ENCODE measurements at places on chromosomes 1 and 21.

DNA sequence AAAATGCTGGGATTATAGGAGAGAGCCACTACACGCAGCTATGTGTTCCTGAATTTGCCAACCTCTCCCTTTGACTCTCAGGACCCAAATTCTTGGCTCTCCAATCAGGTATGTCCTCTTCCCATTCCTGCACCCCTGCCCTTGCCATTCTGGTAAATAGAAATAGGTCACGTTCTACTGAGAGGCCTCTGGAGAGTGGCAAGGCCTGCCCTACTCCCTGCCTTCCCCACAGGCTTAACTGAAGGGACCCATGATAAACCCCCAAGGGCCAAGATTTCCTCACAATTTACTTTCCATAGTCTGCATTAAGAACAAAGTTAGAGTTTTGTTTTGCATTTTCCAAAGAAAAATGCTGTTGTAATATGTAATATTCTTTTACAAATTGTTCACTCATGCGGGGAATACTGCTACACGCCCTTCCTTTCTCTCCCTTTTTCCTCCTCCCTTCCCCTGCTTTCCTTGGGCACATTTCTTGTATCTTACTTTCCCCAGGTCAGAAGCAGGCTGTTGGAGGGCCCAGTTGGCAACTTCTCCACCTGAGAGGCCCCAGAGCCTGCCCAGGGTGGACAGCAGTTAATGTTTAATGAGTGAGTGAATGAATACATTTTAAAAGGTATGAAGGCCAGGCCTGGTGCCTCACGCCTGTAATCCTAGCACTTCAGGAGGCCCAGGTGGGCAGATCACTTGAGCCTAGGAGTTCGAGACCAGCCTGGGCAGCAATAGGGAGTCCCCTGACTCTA, 33.9 kb upstream of the PUM1 start:
- DNase-seq: no peak

DNA sequence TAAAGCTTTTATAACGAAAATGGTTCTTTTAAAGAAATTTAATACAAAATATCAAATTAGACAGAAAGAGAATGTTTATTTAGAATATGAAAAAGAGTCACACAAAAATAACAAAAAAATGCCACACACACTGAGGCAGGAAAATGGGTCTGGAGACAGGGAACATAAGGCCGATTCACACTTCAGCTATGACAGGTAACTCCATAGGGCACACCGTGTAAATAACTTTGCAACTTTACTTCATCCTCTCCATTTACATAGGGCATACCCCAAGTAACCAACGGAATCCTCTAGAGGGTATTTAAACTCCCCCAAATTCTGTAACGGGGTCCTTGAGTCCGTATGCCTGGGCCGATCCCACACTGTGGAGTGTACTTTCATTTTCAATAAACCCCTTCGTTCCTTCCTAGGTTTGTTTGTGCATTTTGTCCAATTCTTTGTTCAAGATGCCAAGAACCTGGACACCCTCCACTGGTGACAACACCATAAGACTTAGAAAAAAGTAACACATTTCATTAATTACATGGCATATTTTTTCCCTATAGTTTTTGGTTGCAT, 23.1 kb upstream of the PTGS2 start:
- DNase-seq: no peak

- no peak for DNase-seq
Observed at GRCh38 chr21:18252256-18252655, 7.6 kb downstream of the CHODL start.

- DNase-seq: peak; percentile 63
Observed at GRCh38 chr1:156860628-156861423, at the start of gene NTRK1. TSS of gene NTRK1 (plus strand) at chr1:156860865. CDS start at chr1:156860935, 70 bp downstream.

DNA sequence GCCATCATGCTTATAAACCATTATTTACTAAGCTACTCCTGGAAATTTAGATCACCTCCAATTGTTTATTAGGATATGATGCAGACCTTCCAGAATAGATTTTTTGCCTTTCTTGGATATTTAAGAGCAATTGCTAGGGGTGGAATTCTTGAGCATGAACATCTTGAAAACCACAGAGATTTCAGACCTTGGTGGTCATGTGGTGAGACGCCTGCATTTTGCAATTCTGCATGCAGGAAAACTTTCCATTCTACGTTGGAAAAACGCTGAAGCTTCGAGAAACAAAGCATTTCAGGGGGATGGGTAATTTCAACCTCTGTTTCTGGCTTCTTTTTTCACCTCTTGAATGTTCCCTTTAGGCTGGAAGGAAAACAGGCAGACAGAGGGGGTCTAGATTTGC, 596.3 kb downstream of the KIF26B start:
- DNase-seq: no peak

DNA sequence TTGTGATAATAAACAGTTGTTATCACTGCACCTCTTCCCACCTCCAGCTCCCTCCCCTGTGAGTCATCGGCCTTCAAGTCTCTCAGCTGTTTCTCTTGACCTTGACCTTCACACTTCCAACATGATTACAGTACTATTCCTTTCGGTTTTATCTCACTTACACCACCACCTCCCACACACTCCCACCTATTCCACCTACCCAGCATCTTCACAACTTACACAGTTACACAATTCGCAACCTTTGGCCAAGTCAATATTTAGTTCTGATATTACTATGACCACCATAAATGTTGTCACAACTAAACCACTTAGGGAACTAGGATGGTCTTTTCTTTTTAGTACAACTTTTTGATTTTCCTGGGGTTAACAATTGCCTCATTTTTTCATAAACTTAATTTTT, 60.2 kb downstream of the RIPK4 start:
- DNase-seq: no peak

GRCh38 chr1:152866321-152866720, 6.5 kb downstream of the LCE7A start:
- DNase-seq: no peak

DNA sequence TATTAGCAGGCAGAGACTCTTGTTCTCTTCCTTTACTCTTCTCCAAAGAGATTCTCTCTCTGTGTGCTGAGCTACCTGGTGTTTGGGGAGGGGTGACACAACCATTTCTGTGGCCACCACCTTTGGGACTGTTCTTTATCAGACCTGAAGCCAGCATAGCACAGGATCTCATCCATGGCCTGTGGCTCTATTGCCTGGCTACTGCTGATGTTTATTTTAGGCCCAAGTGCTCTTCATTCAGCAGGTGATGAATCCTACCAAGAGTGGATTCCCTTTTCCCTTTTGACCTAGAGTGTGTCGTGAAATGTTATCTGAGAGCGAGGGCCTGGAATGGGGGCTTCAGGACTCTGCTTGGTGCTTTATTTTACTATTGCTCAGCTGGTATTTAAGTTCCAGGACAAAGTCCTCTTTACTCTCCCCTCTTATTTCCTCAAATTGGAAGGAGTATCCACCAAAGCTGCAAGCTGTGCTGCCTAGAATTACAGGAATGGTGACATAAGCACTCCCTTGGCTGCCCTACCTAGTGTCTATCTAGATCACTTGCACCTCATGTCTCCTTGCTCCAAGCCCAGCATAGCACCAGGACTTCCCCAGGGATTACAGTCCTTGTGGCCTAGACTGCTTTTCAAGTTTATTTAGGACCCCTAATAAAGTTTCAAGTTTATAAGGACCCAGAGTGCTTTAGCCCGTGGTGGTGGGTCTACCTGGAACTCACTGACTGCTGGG, 94.7 kb upstream of the GPR52 start:
- no peak for DNase-seq

- no peak for DNase-seq
Observed at GRCh38 chr1:53600561-53600960, 138.4 kb downstream of the GLIS1 start.

DNA sequence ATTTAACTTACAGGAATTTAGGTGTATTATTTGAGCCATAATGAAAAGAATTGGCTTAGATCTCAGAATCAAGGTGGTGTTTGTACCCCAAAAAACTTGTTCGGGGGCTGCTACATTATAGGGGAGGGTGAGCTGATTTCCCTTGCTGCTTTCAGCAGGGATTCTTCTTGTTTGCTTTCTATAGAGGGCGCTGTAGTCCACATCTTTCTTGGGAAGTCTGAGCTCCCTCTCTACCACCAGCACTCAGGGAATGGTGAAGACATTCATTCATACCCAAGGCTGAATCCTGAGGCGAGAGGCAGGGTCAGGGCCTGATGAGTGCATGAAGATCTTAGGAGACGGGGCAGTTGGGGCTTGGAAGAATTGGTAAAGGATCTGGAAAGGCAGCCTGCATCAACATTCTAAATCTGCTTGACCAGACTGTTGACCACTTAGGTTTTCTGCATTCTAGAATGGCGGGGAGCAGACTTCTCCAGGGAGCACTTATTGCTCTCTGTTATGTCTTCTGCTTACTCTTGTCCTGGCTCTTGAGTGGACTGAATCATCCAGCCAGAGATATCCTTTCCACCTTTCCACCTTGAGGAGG, 18.9 kb downstream of the SPATA46 start:
- no peak for DNase-seq

- DNase-seq: no peak
Observed at GRCh38 chr1:39969048-39969447, 14.1 kb downstream of the MFSD2A start.

GRCh38 chr1:19532519-19532918, 47.2 kb upstream of the CAPZB start:
- DNase-seq: no peak

DNA sequence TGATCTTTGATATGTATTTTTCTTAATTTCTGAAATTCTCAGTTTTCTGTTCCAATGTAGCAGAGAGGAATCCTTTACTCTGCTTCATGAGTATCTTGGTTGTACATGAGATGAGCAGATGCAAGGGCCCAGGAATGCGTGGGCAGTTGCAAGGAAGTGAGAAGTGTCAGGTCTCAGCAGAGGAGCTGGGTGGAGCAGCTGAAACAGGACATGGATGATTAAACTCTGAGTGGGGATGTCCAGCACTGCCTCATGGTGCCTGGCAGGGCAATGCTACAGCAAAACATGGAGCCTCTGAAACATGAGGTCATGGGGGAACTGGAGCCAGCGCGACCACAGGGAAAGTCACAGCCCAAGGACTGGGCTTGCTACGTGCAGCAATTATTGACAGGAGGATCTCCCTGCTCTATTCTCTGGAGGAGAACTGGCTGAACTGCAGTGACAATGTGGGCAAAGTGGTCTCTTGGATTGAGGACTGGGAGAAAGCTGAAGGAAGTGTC, 48.4 kb downstream of the COLGALT2 start:
- no peak for DNase-seq

DNA sequence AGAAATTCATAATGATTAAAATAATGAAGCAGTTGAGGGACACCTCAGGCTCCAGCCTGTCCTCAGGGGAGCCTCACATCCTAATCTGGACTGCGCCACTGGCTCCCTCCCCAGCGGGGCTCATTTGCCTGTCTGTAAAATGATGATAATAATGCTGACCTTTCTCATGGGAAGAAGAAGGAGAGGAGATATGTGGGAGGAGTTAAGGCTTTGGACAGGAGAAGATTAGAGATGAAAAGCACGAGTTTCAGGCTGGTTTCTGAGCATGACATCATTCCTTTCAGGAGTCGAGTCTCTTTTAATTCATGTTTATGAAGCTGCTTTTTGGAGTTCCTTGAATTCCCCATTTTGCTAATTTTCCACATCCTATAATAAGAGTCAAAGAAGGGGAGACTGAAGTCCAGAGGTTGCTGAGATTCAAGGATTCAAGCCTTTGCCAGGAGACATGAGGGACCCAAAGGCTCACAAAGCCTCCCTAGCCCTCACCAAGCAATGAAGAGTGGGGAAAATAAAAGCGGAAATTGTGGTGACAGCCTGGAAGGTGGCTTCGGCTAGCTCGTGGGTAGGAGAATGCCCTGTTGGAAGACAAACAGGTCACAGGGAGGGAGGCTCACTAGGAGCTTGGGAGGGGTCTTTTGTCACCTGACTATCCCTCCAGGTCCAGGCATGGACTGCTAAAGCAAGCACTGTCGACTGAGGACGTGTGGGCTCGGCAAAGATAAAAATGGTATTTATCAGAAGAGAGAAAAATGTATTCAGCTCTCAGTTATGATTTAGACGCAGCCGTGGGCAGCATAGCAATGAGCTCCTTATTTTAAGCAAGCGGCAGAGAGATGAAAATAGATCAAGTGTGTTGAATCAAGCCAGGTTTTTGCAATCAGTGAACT, 27.5 kb upstream of the STMN1 start:
- DNase-seq: no peak

DNA sequence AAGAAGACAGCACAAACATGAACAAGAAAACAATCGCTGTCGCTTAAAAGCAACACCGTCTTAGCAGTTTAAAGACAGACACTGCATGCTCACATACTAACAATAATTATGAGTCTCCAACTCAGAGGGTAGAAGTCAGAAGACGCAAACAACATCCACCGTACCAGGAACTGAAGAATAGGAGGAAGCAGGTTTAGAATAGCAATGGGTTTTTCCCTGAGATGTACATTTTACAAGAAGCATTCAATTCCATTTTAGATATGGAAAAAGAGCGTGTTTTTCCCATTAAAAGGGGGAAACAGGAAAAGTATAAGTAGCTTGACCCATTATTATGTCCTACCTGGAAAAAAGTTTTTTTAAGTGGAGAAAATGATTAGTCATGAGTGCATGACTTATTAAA, 34.5 kb upstream of the KCNE1 start:
- DNase-seq: no peak

DNA sequence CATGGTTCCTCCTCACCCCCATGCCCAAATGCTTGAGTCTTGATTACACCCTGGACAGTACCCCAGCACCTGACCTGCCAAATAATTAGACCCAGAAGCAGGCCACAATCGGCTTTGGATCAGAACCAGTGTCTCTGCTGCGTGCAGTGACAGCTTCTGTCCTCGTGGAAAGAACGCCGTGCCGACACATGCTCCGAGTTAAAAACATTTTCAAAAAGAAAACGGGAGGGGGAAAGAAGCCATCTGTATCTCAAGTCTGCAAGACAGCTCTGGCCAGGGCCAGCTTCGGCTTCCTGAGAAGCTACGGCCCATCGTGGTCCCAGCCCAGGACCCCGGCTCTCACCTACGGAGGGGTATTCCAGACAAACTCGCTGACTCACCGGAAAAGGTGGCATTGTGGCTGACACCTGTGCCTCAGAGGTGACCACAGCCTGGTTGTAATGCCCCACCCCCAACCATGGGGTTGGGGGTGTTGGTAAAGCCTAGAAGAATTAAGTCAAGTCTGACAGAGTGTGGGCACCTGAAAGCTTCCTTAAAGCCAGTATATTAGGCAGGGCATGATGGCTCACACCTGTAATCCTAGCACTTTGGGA, 25.8 kb downstream of the SSBP3 start:
- DNase-seq: no peak

Data from NCI-H1105 (cell line).